Progenitor cell of endocrine pancreas (in vitro differentiated cells): ENCODE measurements at places on chromosomes 2 and 18. TPM values are rescaled to one million over a fixed set of nuclear protein-coding genes. Genes with fewer than 3 reads are reported as not detected.

DNA sequence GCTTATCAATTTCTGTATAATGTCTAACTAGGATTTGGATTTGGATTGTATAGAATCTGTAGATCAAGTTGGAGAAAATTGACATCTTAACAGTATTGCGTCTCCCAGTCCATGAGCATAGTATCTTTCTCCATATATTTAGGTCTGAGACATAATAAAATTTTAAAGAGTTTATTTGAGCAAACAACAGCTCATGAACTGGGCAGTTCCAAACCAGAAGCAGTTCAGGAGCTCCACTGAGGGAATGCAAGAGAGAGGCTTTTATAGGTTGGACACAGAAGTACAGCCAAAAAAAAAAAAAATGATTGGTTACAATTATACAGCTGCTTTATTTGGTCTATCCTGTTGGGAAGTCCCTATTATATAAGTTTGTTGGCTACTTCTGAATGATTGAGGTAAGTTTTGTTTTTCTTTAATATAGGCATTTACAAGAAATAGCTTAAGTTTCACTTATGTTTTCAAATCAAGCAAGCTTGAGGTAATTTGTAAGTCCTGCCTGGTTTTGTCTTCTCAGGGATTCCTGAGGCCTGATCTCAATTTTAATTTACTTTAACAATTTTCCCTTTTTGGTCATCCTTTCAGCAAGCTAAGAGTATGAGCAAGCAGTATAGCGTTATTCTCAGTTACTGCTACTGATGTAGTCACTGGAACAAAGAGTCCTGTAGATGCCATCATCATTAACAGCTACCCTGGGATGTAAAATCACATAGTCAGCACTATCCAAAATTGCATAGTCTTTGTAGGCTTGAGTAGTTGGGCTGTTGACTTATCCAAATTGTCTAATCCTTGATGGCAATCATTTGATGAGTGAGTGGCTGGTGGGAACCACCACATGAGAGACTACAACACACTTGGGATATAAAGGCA is 27.5 kb upstream of the RUFY4 start:
- H3K4me1 ChIP-seq: no peaks in the 10 kb centered on the region
- no peaks in the 10 kb centered on the region for H3K36me3 ChIP-seq
- DNase-seq: no peak

Gene PROC
- 18.7 and 25.3 TPM in 2 replicates for total RNA-seq

DNA sequence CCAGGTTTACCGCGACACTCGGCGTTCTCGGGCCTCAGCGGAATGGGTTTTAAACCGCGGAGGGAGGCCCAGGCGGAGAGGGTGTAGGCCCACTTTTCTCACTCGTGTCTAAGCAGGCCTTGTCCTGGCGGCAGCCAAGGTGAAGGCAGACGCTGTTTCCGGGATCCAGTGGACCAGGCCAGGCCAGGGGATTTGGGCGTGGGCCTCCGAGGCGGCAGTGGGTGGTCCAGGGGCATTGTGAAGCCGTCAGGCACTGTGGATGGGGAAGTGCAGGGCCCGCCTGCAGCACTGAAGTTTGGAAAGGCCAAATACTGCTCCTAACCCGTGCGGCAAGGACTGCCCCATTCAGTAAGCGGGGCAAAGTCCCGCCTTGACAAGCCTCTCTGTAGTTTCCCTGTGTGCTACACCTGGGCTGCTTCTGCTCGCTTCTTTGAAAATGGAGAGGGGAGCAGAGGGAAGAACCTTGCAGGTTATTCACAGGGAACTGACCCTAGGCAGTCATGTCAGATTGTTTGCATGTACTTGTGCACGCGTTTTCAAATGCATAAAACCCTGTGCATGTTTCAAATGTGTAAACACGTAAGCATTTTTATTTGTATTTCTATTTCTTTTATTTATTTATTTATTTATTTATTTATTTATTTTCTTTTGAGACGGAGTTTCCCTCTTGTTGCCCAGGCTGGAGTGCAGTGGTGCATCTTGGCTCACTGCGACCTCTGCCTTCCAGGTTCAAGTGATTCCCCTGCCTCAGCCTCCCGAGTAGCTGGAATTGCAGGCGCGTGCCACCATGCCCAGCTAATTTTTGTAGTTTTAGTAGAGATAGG is 7.5 kb upstream of the DLX2 start:
- peaks cover 2% of the 10 kb centered on the region for H3K4me1 ChIP-seq
- no peak overlapping the region for H3K27ac ChIP-seq
- H3K27me3 ChIP-seq: peaks cover 56% of the 10 kb centered on the region

Gene FHL2
- 2.2 and 3.0 TPM in 2 replicates for total RNA-seq

Gene GKN1
- total RNA-seq: not detected in 2 replicates

DNA sequence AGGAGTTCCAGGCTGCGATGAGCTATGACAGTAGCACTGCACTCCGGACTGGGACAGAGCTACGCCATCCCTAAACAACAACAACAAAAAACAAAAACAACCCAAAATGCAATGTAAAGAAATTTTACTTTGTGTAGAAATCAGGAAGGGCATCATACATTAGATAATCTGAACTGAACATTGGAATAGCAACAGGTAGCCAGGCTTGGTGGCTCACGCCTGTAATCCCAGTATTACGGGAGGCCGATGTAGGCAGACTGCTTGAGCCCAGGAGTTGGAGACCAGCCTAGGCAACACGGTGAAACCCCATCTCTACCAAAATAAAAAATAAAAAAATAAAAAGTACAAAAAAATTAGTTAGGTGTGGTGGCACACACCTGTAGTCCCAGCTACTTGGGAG is 2.1 kb upstream of the PNO1 start:
- no peak for DNase-seq
- H3K27ac ChIP-seq: no peak overlapping the region
- peaks cover 14% of the 10 kb centered on the region for H3K4me1 ChIP-seq
- peak overlapping the region; percentile 38 for H3K4me3 ChIP-seq
- no peaks in the 10 kb centered on the region for H3K27me3 ChIP-seq
- H3K36me3 ChIP-seq: peaks cover 3% of the 10 kb centered on the region

DNA sequence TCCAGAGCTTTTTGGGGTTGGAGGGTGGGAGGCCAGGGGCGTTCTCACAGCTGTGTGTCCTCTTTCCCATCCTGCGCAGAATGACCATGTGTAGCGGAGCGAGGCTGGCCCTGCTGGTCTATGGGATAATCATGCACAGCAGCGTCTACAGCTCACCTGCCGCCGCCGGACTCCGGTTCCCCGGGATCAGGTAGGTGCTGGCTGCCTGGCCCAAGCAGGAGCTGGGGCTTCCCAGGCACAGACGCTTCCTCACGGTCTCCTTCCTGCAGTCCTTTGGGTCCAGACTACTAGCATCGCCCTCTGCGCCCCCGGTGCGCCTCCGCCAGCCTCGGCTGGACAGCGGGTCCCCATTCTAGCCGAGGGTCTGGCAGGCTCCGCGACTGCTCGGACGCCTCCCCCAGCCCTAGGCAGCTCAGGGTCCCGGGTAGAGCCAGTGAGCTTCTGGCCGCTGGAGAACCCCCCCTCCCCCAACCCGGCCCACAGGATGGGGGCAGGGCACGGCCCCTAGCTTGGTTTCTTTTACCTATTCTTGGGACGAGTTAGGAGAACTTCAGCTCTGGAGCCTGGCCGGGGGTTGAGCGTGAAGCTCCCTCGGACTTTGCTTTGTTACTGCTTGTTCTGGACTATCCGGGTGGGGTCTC is 756 bp downstream of the ADCYAP1 start:
- peaks cover 5% of the 10 kb centered on the region for H3K4me1 ChIP-seq
- H3K27ac ChIP-seq: no peak overlapping the region
- no peak overlapping the region for H3K4me3 ChIP-seq

DNA sequence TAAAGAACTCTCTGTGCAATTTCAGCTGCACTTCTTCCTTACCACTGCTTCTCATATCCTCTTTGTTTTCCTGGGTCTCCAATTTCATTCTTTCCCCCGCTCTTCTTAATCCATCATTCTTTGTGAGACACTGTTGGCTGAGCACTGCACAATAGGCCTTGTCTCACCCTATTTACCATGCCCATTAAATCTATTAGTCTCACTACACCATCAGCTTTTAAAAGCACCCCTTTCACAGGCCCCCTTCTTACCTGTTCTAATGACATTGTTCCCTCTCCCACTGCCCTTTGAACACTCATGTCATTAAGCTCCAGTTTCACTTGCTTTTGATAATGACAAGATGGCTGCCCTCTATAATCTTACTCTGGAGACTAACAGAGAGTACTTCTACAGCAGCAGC is 404.1 kb upstream of the ACVR2A start:
- H3K27ac ChIP-seq: peak overlapping the region; percentile 83
- H3K4me1 ChIP-seq: peaks cover 32% of the 10 kb centered on the region
- no peaks in the 10 kb centered on the region for H3K36me3 ChIP-seq
- peaks cover 5% of the 10 kb centered on the region for H3K27me3 ChIP-seq
- no peak for DNase-seq

DNA sequence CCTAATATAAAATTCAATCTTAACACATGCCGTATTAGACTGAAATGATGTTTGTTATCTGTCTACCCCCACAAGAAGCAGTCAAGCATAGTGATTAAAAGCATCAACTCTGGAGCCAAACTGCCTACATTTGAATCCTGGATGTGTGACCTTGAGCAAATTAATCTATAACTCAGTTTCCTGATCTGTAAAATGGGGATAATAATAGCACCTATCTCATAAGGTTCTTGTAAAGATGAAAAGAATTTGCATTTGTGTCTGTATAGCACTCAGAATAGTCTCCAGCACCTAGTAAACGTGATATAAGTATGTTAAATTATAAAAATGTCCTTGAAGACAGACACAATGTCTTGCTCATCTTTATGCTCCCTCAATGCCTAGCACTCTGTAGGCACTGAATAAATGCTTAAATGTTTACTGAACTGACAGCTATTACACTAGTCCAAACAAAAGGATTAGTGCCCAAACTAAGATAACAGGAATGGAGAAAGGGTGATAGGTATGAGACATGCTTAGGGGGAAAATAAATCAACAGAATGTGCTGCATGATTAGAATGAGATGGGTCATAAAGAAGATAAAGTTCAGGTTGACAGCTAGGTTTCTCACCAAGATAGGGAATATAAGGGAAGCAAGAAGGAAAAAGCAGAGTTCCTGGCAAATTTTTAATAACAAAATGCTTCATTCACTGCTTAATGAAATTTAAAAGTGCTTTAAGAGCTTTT is 180.6 kb downstream of the ATAD2B start:
- DNase-seq: no peak
- no peaks in the 10 kb centered on the region for H3K27me3 ChIP-seq
- peaks cover 11% of the 10 kb centered on the region for H3K36me3 ChIP-seq
- H3K4me1 ChIP-seq: no peaks in the 10 kb centered on the region

GRCh38 chr2:17313261-17313660 is 205.0 kb downstream of the RAD51AP2 start:
- H3K36me3 ChIP-seq: no peaks in the 10 kb centered on the region
- no peaks in the 10 kb centered on the region for H3K27me3 ChIP-seq
- peaks cover 1% of the 10 kb centered on the region for H3K4me1 ChIP-seq
- no peak overlapping the region for H3K4me3 ChIP-seq
- DNase-seq: no peak
- H3K27ac ChIP-seq: no peak overlapping the region

Gene DNAH6
- 4.8 and 5.5 TPM in 2 replicates for total RNA-seq

Gene PDE11A
- 54.8 and 60.5 TPM in 2 replicates for total RNA-seq

Gene CCDC141
- total RNA-seq: 14.8 and 18.1 TPM in 2 replicates

GRCh38 chr2:60066096-60066839 is 487.2 kb downstream of the BCL11A start:
- H3K4me3 ChIP-seq: no peak overlapping the region
- peaks cover 22% of the 10 kb centered on the region for H3K27me3 ChIP-seq
- DNase-seq: no peak

DNA sequence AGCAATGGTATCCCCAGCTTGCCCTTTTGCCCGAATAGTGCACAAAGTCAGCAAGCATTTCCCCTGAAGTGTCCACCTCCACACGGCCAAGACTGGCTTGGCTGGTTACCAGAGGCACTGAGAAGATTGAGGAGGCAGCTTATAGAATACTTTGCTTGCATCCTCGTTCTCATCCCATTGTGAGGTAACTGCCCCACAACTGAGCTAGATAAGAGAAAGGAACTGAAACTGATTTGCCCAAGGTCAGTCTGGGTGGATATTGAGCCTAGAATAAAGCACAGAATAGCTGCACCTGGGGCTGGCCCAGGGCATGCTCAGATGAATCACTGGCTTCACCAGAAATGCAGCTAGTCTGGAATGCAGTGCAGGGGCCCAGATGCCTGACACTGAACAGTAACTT is 32.7 kb upstream of the MAP4K3 start:
- no peaks in the 10 kb centered on the region for H3K36me3 ChIP-seq
- H3K4me3 ChIP-seq: no peak overlapping the region
- no peak overlapping the region for H3K27ac ChIP-seq

- no peak overlapping the region for H3K27ac ChIP-seq
- H3K4me3 ChIP-seq: no peak overlapping the region
- H3K36me3 ChIP-seq: peaks cover 6% of the 10 kb centered on the region
- no peak for DNase-seq
Measured at GRCh38 chr2:106115250-106115649, 78.9 kb downstream of the UXS1 start.

Gene TMEM150A
- total RNA-seq: 24.9 and 26.0 TPM in 2 replicates

- no peak overlapping the region for H3K4me3 ChIP-seq
- H3K4me1 ChIP-seq: no peaks in the 10 kb centered on the region
- no peak overlapping the region for H3K27ac ChIP-seq
- no peaks in the 10 kb centered on the region for H3K27me3 ChIP-seq
- H3K36me3 ChIP-seq: peaks cover 4% of the 10 kb centered on the region
- no peak for DNase-seq
Measured at GRCh38 chr2:155125585-155126230, 427.2 kb downstream of the KCNJ3 start.

DNA sequence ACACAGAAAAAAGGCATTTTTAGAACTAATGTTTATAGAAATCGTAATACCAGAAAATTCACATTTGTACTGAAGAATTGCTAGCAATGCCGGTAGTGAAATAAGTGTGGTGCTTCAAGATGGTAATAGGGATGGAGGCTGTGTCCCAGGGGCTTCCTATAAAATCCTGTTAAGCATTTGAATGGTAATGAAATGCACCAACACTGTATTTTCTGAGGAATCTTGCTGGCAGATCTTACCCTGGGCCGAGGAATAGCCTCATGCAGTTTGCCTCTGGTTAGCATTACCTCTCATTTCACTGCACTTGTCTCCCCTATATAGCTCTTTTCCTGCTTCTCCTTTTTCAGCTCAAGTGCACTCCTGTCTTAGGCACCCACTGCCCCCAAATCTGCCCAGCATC is 501.6 kb upstream of the NRP2 start:
- no peak overlapping the region for H3K27ac ChIP-seq
- no peaks in the 10 kb centered on the region for H3K27me3 ChIP-seq
- no peak overlapping the region for H3K4me3 ChIP-seq
- peaks cover 2% of the 10 kb centered on the region for H3K4me1 ChIP-seq
- H3K36me3 ChIP-seq: peaks cover 5% of the 10 kb centered on the region

GRCh38 chr2:8169443-8169842 is 512.4 kb upstream of the ID2 start:
- H3K4me3 ChIP-seq: no peak overlapping the region
- no peaks in the 10 kb centered on the region for H3K36me3 ChIP-seq
- no peak overlapping the region for H3K27ac ChIP-seq
- DNase-seq: no peak
- peaks cover 13% of the 10 kb centered on the region for H3K27me3 ChIP-seq
- H3K4me1 ChIP-seq: peaks cover 5% of the 10 kb centered on the region

Gene GEN1
- 21.7 and 22.6 TPM in 2 replicates for total RNA-seq
